ENCODE measurements at places on chromosomes 16 and 17. TPM values are rescaled to one million over a fixed set of nuclear protein-coding genes. Genes with fewer than 3 reads are reported as not detected.

The HAGH gene
- total RNA-seq: 25.9 TPM

The C16orf54 gene
- not detected for total RNA-seq

The PARD6A gene
- 0.44 TPM for total RNA-seq

The EDC4 gene
- 61.5 TPM for total RNA-seq

The TEX14 gene
- not detected for total RNA-seq

The SLC2A4 gene
- total RNA-seq: 0.44 TPM

The FA2H gene
- not detected for total RNA-seq

The WSB1 gene
- 158 TPM for total RNA-seq

The TBX2 gene
- total RNA-seq: 134 TPM

The HSPB9 gene
- not detected for total RNA-seq

The TERB1 gene
- not detected for total RNA-seq

The BLTP2 gene
- total RNA-seq: 154 TPM

The KRT10 gene
- total RNA-seq: 3.5 TPM

The ZP2 gene
- total RNA-seq: not detected

The CNTNAP1 gene
- 43.6 TPM for total RNA-seq

The HOXB9 gene
- total RNA-seq: under 0.01 TPM

The CHD3 gene
- total RNA-seq: 105 TPM

The GPRC5B gene
- 4.4 TPM for total RNA-seq

The HYDIN gene
- 0.15 TPM for total RNA-seq

The PPL gene
- 51.5 TPM for total RNA-seq

The MYL4 gene
- not detected for total RNA-seq

The THUMPD1 gene
- 77.8 TPM for total RNA-seq

The SOX9 gene
- 12.9 TPM for total RNA-seq

The SOX15 gene
- total RNA-seq: 0.73 TPM

The ZDHHC1 gene
- 9.9 TPM for total RNA-seq

The FAM171A2 gene
- total RNA-seq: 15.2 TPM

The CSH2 gene
- not detected for total RNA-seq

The TMEM100 gene
- 0.99 TPM for total RNA-seq

The BCL6B gene
- total RNA-seq: 0.33 TPM

The EVPLL gene
- not detected for total RNA-seq

The ARHGDIG gene
- total RNA-seq: 0.73 TPM

The RAB26 gene
- 2.9 TPM for total RNA-seq

The SPECC1 gene
- total RNA-seq: 2.5 TPM

The CLDN9 gene
- total RNA-seq: under 0.01 TPM

The TEKT3 gene
- total RNA-seq: 0.50 TPM

The CENPV gene
- total RNA-seq: 6.9 TPM

The GDPD1 gene
- 0.73 TPM for total RNA-seq

The EXOC3L1 gene
- not detected for total RNA-seq

The SLC12A3 gene
- not detected for total RNA-seq

Measured in smooth muscle cell of trachea (primary cell).